Thoracic aorta (tissue), 2 donors: ENCODE measurements at places on chromosomes 2 and 18.

GRCh38 chr2:66440708-66441497 is 6.0 kb downstream of the MEIS1 start:
- no peak for DNase-seq

DNA sequence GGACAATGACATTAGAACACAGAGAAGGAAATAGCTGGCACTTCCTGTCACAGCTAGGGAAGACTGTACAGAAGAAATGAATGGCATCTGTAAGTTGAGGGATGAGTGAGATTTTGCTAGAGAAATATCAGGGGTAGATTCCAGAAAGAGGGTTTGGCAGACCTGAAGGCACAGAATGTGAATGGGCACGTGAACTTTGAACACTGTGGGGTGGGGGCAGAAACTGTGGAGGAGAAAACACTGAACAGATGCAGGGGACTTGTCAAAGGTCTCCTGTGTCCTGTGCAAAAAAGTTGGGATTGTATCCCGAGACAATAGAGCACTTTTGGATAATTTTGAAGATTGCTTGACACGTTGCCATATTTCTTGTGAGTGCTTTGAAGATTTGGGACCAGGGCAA is 88.0 kb downstream of the PPP1R1C start:
- DNase-seq = no peak

DNA sequence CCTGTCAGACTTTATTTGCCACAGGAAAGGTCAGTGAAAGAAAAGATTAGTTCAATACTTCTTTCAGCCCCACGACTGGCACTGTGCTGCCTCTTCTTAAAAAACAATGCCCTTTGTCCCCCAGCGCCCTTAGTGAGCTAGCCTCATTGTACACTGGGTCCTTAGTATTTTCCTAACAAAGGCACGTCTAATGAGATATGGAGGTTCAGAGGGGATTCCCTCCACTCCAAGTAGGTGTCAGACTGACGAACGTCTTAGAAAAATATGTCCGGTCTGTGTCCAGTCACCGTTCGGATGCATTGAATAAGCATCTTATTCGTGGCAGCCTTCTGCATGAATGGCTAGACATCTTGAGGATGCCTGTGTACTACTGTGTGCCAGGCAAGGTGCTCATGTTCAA is 1.1 kb downstream of the FECH start:
- no peak for DNase-seq

DNA sequence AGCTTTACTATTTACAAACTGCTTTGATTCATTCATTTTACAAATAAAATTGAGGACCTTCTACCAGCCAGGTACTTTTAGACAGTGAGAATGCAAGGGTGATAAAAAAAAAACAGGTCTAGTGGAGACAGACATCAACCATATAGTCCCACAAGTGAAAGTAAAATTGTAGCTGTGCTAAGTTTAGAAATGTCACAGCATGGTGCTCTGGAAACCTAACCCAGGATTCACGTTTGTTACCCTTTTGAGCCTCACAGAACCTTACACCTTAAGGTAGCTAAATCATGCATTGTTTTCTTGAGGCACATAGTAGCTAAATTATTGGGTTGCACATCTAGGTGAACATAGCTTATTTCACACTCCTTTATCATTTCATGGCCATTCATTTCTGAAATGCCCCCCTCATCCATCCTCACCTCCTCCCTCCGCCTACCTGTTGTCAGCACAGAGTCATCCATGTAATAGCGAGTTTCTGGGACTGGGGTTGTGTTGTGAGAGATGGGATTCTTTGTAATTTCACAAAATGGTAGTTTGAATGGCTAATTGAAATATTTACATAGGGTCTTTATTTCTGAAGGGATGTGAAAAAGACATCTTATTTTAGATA is 7.1 kb downstream of the MTA3 start:
- DNase-seq = no peak

- no peak for DNase-seq
Observed at GRCh38 chr2:113203217-113203530, 29.4 kb downstream of the PSD4 start.

DNA sequence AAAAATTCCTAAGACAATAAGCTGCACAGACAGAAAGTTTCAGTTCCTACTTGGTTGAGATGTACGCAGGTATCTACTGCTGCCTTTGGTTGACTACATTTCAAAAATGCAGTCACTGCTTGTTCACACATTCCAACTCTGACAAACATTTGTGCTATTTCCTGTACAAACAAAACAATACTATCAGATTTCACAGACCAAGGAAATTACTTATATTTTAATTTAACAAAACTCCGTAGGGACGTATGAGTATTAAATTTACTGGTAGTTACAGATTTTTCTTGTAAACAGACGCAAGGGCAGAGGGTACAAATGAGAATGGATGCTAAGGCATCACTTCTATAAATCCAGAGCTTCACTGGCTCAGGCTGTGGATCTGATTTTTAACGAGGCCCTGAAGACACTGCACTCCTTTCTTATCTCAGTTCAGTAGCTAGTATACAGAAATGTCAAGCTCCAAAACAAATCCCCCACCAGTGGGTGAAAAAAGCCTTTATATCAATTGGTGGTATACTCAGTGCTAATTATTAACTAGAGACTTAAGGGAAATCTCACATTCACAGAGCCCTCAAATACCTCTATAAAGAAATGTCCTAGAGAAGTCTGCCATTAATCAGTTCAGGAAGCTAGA is 31.7 kb upstream of the TTC32 start:
- no peak for DNase-seq

DNA sequence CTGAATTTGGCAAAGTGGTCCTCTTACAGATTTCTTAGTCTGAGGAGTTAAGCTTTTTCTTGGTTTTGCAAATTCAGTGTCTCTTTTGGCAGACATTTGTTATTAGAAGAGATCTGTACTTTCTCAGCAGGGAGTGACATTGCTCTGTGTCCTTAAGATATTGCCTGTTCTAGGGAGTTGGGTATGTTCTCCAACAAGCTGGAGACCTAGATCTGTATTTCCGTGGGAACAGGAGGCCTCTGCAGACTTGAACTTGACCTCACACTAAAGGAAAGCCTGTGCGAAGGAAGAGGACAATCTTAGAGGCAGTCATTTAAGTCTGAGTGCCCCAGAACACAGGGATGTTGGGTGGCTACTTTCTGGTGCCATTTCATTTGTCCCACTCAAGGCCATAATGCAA is 107.0 kb upstream of the ATP8B1 start:
- DNase-seq = no peak

DNA sequence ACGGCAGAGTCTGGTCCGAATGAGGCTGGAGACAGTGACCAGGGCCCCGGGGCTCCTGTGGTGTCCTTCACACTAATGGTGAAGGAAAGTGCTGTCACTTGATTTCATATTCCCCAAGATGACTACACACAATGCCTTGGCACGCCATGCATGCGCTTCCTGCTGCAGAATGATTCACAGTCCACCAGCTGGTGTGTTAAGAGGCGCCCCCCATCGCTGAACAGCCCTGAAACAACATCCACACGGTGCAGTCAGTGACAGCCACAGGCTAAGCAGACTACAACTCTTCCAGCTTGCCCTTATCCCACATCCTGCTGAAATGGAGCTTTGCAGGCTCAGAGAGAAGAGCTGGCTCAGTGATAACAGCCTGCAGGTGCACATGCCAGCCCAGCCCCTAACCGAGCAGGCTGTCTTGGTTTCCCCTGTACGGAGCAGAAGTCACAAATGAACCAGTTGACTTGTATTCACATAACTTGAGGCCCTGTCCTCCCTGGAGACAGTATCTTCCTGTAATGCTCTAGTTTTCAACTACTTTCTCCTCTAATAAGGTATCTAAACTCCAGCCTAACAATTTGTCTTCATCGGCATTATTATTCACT is 24.3 kb upstream of the CDH20 start:
- DNase-seq = no peak

- no peak for DNase-seq
Observed at GRCh38 chr18:7921938-7922587, 354.9 kb downstream of the PTPRM start.

GRCh38 chr2:107094450-107094986 is 208.6 kb upstream of the ST6GAL2 start:
- DNase-seq = no peak
